Bronchial smooth muscle cell (primary cell): ENCODE measurements at places on chromosomes 12 and 14. TPM values are rescaled to one million over a fixed set of nuclear protein-coding genes. Genes with fewer than 3 reads are reported as not detected.

The GALNT8 gene
- 0.17 TPM in 1 of 2 replicates, not detected in the other for total RNA-seq

The DDX51 gene
- 6.5 and 7.2 TPM in 2 replicates for total RNA-seq

The SLC39A5 gene
- total RNA-seq, result 0.26 and 0.47 TPM in 2 replicates

The HCAR2 gene
- total RNA-seq, result not detected in 2 replicates

The KLRF1 gene
- 0.47 TPM in 1 of 2 replicates, not detected in the other for total RNA-seq

The HNRNPC gene
- total RNA-seq, result 581 and 824 TPM in 2 replicates

The GZMB gene
- total RNA-seq, result not detected in 2 replicates

The TMTC3 gene
- total RNA-seq, result 28.4 and 29.8 TPM in 2 replicates
